ENCODE measurements at places on chromosomes 4 and X. TPM values are rescaled to one million over a fixed set of nuclear protein-coding genes. Genes with fewer than 3 reads are reported as not detected.

AMBN gene
- not detected for total RNA-seq

CLCN5 gene
- total RNA-seq: 2.8 TPM

GRIA3 gene
- total RNA-seq: not detected

EVC2 gene
- total RNA-seq: 0.32 TPM

DNA sequence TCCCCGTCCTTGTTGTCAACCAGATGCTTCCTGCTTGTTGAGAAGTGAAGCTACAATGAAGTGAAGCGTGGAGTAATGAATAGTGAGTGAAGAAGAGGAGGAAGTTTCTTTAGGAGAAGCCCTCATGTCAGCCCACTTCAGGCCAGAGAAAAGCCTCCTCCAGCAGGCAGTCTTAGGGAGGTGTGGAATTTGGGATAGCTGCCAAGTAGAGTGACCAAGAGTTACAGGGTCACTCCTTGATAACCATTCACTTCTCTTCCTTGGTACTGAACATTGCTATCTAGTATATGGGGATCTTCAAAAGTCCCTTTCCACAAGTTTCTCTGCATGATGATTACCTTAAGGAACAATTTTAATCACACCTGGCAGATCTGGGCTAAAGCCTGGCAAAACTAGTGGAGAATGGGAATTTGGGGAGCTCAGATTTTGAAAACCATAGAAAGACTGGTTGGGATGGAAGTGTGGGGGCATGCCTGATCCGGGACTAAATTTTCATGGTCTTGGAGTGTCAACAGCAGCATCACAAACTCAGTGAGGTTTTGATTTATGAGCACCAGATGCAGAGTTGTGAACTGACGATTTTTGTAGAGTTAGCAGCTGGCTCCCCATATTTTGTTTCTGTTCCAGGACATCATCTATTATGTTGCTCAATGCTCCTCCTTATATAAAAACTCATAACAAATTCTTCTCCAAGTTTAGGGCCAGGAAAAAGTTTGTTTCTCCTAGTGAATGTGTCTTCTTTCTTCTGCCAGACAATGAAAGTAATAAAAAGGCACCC is 53.1 kb downstream of the IGSF1 start:
- DNase-seq: no peak
- no peak overlapping the region for H3K27ac ChIP-seq
- no peak overlapping the region for H3K4me3 ChIP-seq
- no peaks in the 10 kb centered on the region for H3K27me3 ChIP-seq
- no peaks in the 10 kb centered on the region for H3K36me3 ChIP-seq
- no peaks in the 10 kb centered on the region for H3K4me1 ChIP-seq

All from activated T-helper 1 cell treated with anti-CD3 and anti-CD28 coated beads, Interleukin-12 subunit alpha, Interleukin-12 subunit beta, Interleukin-2, Interleukin-4 antibody, amounts not matched to agents 30 ng/mL and 10 ng/mL and 1 ng/mL, durations not matched to agents 14 hours and 24 hours and 36 hours (primary cell).